Erythroblast (primary cell): ENCODE measurements at places on chromosomes 7 and 10.

GRCh38 chr7:110760341-110760740 is 330.6 kb upstream of the LRRN3 start:
- DNase-seq = no peak

- DNase-seq = no peak
Observed at GRCh38 chr10:120979435-120980278, 128.5 kb downstream of the WDR11 start.

DNA sequence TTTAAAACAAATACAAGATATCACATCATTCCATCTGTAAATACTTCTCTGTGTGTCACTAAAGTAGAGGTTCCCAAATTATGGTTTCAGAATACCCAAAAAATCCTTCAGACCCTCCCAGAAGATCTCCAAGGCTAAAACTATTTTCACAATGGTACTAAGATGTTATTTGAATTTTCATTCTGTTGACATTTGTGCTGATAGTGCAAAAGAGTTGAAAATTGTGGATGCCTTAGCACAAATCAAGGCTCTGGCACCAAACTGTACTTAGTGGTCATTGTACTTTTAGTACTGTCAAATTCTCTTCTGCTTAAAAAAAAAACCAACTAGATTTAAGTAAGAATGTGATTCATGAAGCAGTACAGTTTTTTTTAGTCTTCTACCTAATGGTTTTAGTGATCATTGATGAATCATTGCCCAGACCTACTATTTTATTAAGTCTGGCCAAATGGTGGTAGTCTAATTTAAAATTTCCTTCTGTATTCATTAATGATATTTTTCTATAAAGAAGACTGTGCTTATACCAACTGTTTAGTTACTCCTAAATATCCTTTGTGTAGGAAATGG is 50.5 kb downstream of the TPST1 start:
- no peak for DNase-seq

DNA sequence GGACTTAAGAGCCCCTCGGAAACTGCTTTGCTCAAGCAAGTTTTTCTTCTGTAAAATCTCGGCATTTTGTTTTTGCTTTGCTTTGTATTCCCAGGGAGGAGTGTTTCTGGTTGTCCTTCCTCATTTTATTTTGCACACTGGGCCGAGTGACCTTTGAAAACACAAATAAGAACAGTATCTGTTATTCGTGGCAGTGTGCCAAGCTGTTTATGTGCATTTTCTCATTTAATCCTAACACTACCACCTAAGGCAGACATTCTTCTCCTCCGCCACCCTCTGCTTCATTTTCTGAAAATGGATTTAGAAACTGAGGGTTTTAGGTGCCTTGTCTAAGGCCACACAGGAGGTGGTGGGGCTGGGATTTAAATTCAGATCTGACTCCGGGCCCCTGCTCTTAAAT is 218.5 kb downstream of the TCF7L2 start:
- no peak for DNase-seq

- no peak for DNase-seq
Observed at GRCh38 chr10:3482200-3482993, 302.6 kb downstream of the KLF6 start.

- no peak for DNase-seq
Observed at GRCh38 chr7:151382079-151382885, 27.6 kb downstream of the WDR86 start.
